ENCODE measurements at places on chromosomes 4 and X.

GRCh38 chrX:13009273-13009672 lies 34.4 kb downstream of the TMSB4X start:
- no peak for DNase-seq

DNA sequence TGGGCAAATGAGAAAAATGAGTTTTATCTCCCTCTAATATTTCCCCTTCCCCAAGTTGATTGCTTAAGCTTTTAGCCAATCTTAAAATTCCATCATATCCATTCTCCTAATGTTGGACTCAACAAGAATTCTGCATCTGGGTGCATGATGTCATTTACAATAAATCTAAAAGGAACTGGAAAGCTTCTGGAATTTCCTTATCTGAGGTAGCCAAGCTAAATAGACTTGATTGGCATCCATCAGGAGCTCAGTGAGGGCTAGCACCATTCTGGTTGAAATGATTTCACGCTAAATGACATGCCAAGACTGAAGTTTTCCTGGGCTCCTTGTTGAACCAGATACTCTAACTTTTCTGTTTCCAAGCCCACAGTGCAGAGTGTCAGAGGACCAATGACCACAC lies 110.3 kb upstream of the SCML1 start:
- DNase-seq: no peak

DNA sequence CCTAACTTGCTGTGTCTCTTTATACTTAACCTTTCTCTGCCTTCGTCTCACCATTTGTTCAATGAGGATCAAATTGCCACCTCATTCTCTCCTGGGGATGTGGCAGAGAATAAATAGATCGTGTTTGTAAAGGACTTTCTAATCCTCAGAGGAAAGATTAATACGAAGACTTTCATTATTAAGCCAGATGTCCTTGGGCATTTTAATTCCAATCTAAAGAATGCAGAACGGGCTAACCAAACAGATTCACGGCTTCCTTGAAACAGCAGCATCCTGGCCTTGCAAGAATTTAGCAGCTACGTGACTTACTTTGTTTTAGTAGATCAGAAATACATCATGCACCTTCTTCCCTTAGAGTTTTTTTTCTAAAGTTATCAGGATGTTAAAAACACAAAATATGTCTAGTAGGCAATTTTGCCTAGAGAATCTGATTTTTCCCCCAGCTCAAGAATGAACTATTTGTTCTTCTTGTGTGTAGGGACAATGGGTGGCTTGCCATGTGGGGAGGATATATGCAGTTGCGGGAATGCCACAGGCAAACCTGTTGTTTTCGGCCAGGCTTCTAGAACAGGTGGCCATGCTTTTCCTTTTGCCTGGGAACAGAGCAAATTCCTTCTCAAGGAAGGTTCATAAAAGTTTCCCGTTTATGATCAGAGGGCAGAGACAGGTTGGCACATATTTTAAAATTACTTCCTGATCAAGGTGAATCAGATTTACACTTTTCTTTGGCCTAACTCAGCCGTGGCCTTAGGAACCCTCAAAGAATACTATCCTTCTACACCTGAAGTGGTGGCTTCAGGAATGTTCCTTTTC lies 3.0 kb downstream of the MID1 start:
- no peak for DNase-seq

DNA sequence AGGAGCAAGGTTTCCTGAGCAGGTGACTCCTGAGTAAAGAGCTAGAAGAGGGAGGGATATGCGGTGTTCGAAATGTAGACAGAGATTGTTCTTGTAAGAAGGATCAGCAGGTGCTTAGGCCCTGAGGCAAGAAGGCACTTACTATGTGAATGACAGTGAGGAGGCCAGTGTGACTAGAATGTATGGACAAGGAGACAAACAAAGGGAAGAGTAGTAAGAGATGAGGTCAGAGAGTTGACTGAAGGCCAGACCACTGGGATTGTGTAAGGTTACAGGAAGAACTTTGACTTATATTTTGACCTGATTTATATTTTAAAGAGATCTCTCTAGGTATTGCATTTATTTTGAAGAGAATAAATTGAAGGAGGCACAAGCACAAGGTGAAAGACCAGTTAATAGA lies 118.4 kb upstream of the ENPEP start:
- DNase-seq: no peak

GRCh38 chr4:185039508-185040273 lies 21.4 kb downstream of the HELT start:
- peak; percentile 4 for DNase-seq

DNA sequence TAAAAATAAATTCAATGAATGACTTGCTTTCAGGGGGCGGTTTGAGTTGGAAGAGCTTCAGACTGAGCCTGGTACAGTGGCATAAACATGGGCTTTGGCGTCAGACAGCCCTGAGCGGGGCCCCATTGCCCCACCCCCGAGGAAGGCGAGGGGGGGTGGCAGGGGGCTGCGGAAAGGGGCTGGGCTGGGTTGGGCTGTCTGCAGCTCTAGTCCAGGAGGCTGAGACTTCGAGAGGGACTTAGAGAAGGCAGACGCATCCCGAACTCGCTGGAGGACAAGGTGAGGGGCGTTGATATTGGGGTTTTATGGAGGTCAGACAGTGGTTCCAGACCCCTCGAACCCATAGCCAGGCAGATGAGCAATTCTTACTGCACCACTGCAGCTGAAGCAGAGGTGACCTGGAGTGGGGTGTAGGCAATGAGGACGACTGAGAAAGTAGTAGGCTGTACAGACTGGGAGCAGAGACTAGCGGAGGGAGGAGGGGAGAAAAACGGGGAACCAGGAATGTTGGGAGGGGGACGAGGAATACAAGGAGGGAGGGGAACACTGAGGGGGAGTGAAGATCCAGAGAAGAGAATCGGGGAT lies at the start of gene MAGED2:
Gene MAGED2, plus strand, starts transcription at position 222 of the 585 bp plus-strand sequence. CDS start 1,587 bp downstream, outside the sequence.
- peak; percentile 30 for DNase-seq

DNA sequence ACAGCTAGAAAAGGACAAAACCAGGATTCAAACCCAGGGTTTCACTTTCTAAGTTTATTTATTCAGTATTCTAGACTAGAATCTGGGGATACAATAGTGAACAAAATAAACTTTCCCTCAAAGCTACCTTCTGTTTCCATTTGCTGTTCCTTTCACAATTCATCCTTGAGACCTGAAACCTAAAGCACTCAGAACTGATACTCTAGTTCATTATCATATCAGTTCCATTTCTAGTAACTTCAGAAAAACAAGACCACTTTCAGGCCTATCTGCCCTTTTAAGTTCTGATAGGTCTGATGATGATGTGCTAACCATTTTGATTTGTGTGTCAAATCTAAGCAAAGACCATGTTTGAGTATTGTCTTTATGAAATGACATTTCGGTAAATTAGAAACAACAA lies 7.8 kb upstream of the XK start:
- DNase-seq: no peak

GRCh38 chr4:122746485-122746965 lies 14.0 kb downstream of the BBS12 start:
- DNase-seq: no peak

GRCh38 chrX:70141373-70141772 lies 8.1 kb downstream of the IGBP1 start:
- DNase-seq: no peak

GRCh38 chrX:42094218-42094617 lies 170.9 kb upstream of the CASK start:
- DNase-seq: no peak

DNA sequence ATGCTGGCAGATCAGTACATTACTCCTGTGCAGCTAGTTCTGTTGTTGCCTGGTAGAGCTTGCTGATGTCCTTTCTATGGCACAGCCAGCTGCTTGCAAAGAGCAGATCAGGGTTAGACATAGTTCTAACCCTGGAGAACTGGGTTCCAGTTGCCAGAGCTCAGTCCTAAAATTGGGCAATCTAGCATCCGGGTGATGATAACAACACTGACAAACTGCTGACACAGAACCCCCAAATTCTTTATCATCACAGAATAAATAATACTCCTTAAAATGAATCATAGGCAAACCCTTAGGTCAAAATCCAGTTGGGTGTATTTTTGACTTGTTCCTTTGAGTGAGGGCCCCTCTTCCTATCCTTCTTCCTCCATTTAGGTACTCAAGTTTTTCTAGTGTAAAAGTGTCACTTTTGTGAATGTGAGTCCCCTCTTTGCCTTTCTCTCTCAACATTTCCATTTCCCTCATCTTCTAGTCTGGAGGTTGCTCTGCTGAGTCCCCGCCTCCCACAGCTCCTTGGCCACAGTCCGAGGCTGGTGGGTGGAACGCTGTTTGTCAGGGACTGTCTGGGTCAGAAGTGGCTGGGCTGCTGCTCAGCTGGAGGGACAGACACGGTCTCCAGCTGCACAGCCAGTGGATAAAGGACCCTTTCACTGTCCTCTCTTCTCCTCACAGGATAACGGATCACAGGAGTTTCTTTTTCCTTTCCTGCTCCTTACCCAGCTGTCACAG lies 93.6 kb upstream of the RASGEF1B start:
- DNase-seq: no peak

DNA sequence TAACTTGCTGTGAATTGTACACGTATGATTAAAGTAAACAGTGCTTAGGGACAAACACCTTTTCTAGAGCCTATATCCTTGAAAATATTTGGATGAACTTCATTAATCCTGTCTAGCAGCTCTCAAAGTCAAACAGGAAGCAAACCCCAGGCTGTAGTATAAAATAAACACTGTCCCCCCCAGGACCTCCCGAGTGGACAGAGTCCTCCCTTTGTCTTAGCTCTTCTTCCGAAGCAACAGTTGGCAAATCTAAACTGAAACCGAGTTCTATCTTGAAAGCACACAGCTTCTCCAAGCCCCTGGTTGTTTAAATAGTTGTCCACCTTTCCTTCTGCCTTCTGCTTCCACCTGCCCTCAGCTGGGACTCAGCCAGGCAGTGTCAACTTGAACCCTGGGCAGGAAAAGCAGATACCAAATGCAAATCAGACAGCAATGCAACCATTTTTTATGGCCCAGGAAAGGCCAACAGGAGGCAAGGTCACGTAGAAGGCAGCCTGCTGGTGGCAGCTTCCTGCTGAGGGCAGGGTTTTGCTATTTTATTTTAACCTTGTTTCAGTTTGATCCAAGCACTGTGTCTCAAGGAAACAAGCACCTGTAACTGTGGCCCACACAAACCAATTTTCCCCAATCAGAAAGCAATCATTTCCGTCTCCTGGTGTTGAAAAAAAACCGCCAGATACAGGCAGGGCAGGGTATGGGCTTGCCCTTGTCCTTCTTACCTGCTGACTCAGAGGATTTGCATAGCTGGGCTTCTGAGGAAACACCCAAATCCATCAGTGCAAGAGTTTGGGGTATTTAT lies 110.3 kb upstream of the KIT start:
- DNase-seq: no peak

- DNase-seq: no peak
These were observed 130.3 kb downstream of the SCFD2 start for GRCh38 chr4:53235547-53235946.

DNA sequence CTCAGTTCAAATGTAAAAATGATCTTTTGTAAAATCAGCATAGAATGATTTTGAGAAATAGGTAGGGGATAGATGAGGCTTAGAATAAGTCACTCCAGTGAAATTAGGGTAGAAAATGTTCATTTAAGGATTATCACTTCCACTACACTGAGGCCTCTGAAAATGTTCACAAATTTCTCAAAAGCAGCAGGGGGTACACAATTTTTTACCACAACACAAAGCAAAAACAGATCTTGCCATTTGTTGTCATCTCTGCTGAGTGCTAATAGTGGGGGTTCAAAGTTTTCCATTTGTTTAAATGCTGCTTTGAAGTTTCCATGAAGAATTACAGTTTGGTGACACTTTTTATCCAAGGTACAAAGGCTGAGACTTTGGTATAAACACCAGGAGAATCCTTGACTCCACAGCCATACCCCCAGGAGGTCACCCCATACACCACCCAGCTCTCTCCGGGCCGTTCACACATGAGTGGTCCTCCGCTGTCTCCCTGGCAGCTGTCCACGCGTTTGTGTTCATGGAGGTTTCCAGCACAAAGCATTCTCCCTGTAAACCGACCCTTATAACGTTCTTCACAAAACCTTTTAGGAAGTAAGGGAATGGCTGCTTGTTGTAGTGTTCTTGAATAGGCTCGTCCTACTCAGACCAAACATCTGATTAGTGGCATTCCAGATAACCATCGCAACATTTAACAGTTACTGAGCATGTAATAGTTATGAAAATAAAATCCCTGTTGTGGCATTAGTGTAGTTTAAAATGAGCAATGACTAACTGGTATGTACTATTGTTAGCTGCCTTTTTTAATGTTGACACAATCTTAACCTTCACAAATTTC lies 71.0 kb downstream of the PRSS12 start:
- DNase-seq: no peak

GRCh38 chr4:98284640-98285046 lies 23.5 kb downstream of the RAP1GDS1 start:
- DNase-seq: no peak

DNA sequence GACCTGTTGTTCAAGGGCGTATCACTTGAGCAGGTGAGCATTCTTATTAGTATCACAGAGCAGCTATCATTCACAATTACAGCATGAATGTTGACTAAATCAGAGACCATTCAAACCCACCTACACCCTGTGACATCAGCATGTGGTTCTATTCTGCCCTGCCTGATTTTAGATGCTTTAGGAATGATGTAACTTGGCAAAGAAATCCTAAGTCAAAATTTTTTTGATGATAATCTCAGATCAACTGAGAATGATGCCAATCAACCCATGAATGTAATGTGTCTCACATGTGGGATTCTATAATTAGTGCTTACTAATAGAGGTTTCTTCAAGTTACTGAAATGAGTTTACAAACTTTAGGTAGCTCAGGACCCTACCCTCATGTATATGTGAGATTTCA lies 13.4 kb upstream of the CHIC2 start:
- no peak for DNase-seq

DNA sequence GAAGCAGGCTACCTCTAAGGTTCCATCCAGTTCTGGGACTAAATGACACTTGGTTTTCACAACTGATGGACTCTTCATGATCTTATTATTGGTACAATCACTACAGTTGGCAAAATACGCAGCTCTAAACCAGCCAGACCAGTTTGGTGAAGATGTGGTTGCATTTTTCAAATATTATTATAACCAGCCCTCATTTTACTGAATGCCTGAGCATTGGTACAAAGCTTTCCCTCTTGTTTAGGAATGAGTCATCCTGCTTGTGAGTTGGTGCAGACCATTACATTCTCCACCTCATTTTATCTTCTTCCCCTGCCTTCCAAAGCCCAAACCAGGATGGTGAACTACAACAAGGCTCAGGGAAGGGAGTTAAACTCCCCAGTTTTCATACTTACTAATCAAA lies 223.1 kb downstream of the KDR start:
- DNase-seq: no peak

GRCh38 chr4:19158107-19158809 lies 1093.4 kb upstream of the SLIT2 start:
- DNase-seq: no peak

DNA sequence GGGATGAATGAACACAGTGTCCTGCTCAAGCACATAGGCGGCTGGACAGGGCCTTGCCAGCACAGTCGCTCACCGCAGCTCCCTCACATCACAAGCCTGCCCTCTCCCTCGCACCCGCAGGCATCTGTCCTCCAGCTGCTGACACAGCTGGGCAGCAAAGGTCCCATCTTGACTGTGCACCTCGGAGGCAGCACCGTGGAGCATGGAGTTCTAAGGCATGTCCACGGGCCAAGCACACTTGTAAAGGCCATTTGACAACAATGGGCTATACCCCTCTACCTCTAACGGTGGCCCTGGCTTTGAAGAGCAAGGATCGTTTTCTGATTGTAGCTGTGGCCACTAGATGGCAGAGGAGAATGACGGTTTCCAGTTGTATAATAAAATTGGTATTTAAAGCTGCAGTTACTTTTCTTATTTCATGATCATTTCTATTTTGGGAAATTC lies 53.8 kb downstream of the APLN start:
- DNase-seq: no peak
